ENCODE measurements at places on chromosomes 6 and 20.

DNA sequence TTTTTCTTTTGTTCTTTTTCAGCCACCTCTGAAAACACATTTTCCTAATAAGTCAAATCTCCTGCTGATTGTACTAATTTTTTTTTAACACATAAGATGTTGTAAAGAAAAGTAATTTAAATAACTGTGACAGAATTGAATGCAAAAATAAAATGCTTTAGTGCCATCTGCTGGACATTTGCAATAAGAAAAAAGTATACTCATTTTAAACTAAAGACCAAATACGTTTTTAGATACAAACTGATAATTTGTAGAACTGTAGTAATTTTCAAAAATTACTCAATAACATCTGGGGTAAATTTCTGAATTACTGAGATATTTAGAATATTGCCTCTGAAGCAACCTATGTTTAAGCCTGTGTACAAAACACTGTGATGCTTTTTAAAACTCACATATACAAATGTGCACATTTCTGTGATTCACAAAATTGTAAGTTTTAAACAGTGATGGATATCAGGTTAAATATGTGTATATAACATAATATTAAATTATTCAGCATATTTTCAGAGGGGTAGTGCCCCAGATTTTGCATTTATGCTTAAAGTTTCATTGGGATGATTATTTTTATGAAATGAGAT lies 198.7 kb downstream of the RIMS1 start:
- DNase-seq: peak; percentile 4

DNA sequence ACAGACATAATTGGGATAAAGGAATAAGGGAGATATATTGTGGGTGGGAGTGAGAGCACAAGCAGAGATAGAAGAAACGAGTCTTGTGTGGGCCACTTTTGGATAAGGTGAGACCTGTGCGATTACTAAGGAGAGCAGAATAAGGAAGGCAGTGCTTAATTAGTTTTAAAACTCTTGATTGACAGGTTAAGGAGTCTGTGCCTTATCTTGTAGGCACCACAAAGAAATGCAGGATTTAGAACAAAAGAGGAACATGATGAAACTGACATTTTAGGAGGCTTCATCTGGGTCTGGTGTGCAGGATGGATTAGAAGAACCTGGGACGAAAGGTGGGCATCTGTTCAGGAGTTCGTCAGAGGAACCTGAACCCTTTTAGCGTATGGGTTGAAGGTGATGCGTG lies 70.2 kb upstream of the KIF25 start:
- no peak for DNase-seq

GRCh38 chr6:3612341-3613041 lies 139.0 kb downstream of the PXDC1 start:
- no peak for DNase-seq

DNA sequence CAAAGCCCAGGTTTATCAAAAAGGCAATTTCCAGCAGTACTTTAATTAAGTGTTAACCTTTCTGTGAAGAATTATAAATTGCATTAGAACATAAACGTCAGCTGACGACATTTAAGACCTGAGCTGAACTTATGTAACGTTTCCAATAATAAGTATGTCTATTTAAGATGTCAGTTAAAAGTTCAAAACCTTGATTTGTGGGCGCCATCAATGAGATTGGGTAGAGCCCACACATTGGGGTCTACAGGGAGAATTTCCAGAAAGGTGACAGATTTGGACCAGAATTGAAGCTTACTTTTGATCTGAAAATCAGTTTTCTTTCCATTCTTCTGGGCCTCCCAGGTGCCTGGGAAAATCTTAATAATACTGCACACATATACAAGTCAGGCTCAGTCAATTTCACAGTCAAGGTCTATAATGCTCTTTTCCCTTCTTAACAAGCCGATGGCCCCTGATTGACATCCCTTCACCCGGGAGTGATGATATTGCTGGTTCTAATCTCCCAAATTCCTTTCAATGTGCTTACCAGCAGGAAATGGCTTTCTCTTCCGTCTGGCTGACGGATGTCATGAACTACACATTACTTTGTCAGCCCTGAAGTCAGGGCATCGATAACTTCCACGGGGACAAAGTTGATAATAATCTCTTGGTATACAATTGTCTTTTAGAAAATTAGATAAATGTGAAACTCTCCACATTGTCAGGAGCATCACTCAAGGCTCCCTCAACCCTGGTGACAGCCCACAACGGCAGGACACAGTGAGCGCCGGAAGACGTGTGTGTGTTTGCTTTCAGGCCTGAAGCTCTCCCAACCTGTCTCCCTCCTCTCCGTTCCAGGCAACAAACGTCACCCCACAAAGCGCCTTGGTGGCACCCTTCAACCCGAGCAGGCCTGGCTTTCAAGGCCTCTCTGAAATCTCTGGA lies 396.5 kb upstream of the CNR1 start:
- DNase-seq: no peak

Data from GM20000 (cell line).